ENCODE measurements at places on chromosomes 6 and 20.

GRCh38 chr6:43707767-43708166 lies 20.2 kb upstream of the MRPS18A start:
- DNase-seq = no peak

- DNase-seq = no peak
Measured at GRCh38 chr6:37889486-37889885, 70.0 kb downstream of the ZFAND3 start.

GRCh38 chr6:168964138-168964835 lies 289.4 kb downstream of the THBS2 start:
- DNase-seq = no peak

DNA sequence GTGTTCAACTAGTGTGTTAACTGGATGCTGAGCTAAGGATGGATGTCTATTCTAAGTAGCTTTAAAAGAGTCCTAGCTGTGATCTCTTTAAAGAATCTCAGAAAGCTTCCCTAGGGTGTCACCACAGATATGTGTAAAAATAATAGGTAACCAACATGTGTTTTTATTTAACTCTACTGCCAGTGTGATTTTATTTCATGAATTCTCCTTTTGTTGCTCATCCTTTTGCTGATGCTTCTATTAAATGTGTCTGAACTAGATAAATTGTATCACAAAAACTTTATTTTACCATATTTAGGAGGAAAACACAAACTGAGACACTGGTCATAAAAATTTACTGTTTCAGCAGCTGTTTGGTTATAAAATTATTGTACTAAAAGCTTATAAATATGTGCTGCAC lies 809.4 kb upstream of the CITED2 start:
- DNase-seq = no peak

- no peak for DNase-seq
Measured at GRCh38 chr20:40637176-40637575, 51.9 kb downstream of the MAFB start.

- DNase-seq = no peak
Measured at GRCh38 chr6:317448-318144, 25.3 kb downstream of the DUSP22 start.

DNA sequence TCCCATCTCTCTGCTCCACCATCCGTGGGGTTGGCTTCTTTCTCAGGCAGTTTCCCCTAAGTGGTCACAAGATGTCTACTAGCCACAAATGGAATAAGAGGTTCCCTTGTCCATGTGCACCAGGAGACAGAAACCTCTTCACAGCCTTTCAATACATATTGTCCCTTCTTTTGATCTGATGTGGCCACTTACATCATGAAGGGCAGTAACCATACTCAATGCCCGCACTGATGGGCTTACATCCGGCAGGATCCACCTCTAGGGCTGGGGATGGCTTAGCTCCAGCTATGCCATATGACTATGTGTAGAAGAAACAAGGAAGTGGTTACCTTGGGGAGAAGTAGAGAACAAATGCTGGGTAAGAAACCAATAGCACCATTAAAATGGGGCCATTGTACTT lies 64.4 kb downstream of the PLEKHG1 start:
- no peak for DNase-seq

- no peak for DNase-seq
Measured at GRCh38 chr6:132527791-132528190, 10.3 kb upstream of the TAAR9 start.

GRCh38 chr6:105357165-105357564 lies 45.7 kb downstream of the PREP start:
- no peak for DNase-seq

DNA sequence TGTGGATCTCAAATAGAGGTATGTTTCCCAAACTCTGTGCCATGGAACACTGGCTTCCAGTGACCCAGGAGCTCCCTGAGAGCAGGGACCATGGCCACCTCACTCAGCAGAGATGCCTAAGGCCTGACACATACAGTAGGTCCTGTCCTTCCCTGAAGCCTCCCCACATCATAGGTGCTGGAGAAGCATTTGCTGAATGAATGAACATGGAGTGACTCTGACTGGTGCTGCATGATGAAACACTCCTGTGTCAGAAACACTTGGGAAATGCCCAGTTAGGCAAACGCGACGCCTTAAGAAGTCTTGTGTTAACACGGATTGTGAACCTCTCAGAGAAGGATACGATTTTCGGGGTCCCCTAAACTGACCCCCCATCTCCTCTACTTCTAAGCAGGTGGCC lies 14.3 kb downstream of the SLA2 start:
- no peak for DNase-seq

- peak; percentile 72 for DNase-seq
Measured at GRCh38 chr6:42075159-42075838, 25.0 kb downstream of the TAF8 start.

DNA sequence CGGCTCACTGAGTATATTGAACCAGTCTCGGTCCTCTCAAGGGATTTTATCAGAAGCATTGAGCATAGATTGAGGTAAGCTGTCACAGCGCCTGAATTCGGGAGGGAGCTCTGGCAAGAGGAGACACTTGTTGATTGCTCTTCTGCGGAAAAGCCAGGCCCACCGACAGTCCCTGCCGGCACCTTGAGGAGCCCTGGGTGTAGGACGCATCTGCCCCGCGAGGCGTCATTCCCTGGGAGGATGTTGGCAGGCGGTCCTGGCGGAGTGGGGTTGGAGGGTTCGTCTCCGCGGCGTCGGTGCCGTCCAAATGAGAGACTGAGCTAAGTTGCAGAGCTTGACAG lies 843 bp downstream of the FBXO9 start:
- no peak for DNase-seq

- no peak for DNase-seq
Measured at GRCh38 chr20:31770243-31770642, 31.2 kb downstream of the TPX2 start.

- peak; percentile 53 for DNase-seq
Measured at GRCh38 chr6:52389626-52390360, 27.8 kb downstream of the PAQR8 start.

DNA sequence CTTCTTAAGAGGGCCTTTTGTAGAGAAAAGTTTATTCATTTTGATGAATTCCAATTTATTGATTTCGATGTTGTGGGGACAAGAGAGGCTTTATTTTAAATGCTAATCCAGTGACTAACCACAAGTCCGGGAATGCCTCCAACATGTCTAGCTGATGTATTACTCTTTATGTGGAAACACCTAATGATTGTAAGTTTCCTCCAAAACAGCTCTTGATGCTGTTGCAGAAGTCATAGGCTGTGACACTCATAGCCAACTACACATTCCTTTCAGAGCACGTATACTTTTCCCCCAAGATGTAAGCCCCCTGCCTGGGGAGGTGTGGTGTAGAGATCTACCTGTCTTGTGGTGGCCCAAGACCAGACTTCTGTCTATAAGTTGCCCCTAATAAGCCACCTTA lies 61.3 kb upstream of the RNF24 start:
- DNase-seq = no peak

- DNase-seq = no peak
Measured at GRCh38 chr6:17267566-17267965, 13.6 kb upstream of the RBM24 start.

- no peak for DNase-seq
Measured at GRCh38 chr6:104483225-104483834, 376.4 kb downstream of the HACE1 start.

DNA sequence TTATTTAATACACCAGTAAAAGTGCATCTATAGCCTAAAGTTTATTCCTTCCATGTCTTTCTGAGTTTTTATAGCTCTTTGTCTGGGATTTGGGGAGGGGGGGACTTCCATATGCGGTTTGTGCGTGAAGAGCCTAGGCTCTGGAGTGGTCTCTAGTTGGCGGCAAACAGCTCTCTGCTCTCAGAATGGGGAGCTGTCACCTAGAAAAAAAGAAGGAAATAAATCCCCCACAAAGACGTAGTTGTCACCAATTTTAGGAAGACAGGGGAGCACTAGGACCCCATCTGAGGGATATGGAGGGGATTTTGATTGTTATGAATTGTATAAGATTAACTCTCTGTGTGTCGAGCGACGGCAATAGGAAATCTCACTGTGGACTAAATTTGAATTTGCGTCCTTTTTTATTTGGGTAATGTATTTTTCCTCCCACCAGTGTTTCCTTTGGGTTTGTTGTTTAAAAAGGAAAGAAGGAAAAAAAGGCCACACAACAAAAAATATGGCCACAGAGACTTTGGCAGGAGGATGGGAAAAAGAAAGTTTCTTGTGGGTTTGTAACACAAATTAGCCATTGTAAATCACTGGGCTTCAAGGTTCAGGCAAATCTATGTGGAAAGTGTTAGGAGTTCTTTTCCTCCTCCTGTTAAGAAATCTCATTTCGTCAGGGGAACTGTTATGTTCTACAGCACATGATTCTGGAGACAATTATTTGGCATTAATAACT lies 7.4 kb downstream of the POU3F2 start:
- DNase-seq = no peak

GRCh38 chr6:7200598-7201443 lies 93.1 kb downstream of the RREB1 start:
- peak; percentile 95 for DNase-seq

GRCh38 chr6:127423921-127424320 lies 35.3 kb downstream of the KIAA0408 start:
- DNase-seq = no peak

DNA sequence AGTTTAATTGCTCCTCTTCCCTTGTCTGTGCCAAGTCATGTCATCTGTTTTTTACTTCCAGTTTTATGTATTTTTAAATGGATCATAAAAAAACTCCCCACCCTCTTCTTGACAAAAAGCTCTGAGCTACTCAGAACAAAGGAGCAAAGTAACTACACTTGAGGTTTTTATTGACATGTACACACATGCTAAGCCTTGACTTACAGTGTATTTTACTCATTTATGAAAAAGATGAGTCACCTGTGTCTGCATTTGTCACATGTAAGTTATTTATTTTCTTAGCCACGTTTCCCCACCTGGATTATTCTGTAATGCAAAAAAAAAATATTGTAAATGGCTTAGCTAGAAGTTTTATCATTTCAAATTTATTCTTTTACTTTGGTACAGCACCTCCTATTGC lies 628.8 kb upstream of the SLC35B3 start:
- DNase-seq = no peak

DNA sequence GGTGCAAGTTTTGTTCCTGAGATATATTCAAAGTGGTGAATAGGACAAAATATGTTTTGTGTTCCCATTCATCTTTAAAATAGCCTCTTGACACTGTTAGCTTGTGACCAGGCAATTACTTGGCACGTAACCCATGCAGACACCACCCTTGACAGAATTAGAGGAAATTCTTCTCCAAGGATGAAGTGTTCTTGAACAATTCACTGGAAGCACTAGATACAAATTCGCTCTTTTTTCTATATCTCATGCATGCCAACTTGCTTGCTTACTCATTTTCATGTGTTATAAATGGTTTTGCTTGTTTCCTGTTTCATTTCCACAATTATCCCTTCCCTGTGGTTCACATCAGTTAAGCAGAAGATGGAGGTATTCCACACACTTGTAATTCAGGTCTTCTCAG lies 105.2 kb upstream of the MAN1A1 start:
- no peak for DNase-seq

GRCh38 chr6:6752129-6752528 lies 163.6 kb downstream of the LY86 start:
- no peak for DNase-seq

DNA sequence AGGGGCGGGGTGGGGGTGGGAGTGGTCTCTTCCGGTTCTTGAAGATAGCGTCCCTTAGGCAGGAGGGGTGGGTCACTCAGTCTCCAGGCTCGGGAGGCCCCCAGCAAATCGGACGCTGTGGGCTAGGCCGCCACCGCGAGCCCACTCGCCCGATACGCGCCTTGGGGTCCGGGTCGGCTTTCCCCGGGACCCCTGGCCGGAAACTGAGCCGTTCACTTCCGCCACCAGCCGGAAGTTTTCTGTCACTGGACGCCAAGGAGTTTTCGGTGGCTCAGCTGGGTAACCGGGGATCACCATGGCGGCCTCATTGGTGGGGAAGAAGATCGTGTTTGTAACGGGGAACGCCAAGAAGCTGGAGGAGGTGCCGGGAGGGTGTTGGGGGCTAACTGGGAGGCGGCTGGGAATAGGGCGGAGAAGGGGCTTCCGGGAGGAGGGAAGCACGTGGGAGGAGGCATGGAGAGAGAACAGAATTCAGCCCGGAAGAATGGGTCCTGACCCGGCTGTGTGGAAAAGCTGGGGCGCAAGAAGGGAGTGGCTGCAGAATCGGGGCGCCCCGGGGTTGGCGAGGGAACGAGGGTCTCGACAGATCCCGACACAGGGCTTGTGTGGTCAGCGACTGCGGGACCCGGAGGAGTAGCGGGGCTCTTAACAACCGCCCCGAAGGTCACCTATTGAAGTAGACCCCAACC lies at the start of gene ITPA:
TSS of gene ITPA (plus strand) at position 242 of the 689 bp plus-strand sequence. CDS start at position 296, 54 bp downstream.
- DNase-seq = no peak

GRCh38 chr20:45029884-45030283 lies 63.6 kb downstream of the STK4 start:
- no peak for DNase-seq

GRCh38 chr20:32287231-32287638 lies 9.8 kb downstream of the KIF3B start:
- no peak for DNase-seq

DNA sequence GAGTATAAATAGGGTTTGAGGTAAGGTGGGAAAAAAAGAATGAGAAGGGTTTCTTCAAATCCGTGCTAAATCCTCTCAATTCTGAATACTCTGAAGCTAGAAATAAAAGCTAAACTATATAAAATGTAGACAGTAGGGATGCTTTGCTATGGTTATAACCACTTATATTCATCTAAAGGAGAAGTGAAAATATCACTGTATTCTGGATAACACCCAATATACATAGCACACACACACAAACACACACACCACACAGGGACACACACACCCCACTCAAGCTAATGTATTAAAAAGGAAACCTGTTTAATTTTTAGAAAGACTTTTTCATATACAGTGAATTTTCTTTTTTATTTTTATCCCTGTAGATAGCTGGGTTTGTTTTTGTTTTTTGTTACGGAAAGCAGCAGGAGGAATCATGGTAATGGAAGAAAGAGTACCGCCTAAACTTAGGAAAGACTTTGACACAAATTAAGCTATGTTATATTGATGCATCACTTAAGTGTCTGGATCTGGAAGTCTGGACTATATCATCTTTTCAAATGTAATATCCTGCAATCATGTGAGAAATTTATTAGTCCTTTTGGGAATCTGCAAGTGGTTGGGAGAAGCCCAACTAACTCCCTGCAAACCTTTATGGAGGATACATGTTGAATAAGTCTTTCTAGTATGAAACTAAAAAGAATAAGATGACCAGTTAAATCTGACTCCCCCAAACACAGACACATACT lies 68.4 kb upstream of the FABP7 start:
- no peak for DNase-seq

DNA sequence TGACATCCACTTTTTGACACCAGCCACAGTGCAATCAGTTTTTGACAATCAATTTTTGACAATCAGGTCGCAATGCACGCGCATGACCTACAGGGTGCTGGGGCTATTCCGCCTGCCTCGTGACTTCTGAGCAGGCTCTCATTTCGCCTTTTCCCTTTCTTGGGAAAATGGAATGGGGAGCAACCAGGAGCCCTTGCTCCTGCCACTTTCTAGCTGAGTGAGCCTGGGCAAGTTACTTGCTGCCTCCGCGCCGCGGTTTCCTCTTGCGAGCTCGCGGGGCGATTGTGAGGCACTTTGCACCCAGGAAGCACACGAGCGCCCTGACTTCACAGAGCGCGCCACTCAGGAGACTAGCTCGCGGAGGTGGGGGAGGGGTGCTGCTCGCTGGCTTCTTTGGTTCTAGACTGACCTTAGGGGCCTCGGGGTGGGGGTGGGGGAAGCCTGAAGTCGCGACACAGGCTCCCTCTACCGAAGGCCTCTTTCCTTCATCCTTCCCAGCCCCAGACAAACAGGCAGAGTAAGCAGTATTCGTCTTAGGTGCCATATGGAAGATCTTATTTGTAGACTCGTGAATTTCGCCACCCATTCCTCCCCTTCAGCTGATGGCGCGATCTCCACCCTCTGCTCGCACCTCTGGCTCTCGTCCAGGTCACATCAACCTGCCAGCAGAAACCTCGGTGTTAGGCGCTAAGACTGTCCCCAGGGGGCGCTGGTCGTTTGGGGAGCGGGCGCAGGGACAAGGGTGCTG lies 4.6 kb downstream of the TP53TG5 start:
- DNase-seq = peak; percentile 38

All from LNCaP clone FGC (cell line).